ENCODE measurements at places on chromosomes 1 and 21.

DNA sequence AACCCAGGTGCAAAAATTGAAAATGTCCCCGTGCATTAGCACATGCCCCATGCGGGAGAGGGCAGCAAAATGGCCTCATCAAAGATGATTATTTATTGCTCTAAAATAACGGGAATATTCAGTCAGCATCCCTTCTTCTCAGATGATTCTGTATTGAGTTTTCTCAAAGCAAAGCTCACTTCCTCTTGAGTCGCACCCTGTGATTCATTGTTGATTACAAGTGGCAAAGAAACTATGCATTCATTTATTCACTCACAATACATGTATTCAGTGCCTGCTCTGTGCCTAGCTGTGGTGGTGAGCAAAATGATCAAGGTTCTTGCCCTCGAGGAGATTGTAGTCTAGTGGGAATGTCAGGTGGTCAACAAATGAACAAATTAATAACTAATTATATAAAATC, 226.0 kb upstream of the KAZN start:
- DNase-seq, result no peak

GRCh38 chr21:35984654-35985361, 75.5 kb downstream of the SETD4 start:
- DNase-seq, result no peak

- no peak for DNase-seq
These were observed 66.8 kb upstream of the BCL10 start for GRCh38 chr1:85343213-85343611.

DNA sequence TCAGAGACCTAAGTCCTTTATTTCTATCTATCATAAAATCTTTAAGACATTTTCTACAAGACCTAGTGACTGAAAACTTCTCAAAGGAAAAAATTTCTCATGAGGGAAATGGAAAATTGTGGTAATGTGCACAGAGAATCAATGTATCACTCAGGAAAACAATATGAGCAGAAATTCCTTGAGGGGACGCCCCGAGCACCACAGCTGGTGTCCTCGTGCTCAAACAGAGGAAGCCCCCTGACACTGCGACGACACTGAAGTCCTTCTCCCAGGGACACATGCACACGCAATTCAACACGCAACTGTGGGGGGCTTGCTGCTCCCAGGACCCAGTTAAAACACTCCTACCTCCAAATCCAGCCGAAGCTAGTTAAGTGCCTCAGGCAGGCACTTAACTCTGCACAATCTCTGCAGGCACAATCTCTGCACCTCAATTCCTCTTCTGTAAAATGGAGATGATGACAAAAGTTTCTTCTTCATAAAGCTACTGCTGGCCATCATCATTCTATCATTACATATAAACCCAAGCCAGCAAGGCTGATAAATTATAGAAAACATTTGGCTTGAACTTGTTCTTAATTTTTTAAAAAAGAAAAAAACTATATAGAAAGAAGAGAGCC, 16.0 kb downstream of the ZBTB17 start:
- no peak for DNase-seq

DNA sequence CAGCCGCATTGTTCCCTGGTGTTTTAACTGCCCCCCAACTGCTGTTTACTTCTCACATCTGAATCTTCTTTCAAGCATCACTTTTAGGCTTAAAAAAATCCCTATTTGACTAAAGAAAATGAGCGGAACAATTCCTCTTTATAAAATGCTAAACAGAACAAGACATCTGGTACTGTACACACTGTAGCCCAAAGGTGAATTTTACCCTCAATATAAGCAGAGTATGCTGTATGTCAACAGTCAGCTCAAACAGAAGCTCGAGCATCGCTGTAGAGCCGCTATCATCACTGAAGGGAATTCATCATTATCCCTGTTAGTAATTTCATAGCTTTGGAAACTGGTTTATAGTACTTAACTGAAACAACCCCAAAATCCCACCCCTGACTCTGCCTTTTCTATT, 85.3 kb downstream of the LRRC8D start:
- DNase-seq, result no peak

GRCh38 chr1:115222616-115223402, 115.2 kb downstream of the NGF start:
- DNase-seq, result no peak

GRCh38 chr1:111471012-111471411, 2.8 kb upstream of the C1orf162 start:
- DNase-seq, result no peak

DNA sequence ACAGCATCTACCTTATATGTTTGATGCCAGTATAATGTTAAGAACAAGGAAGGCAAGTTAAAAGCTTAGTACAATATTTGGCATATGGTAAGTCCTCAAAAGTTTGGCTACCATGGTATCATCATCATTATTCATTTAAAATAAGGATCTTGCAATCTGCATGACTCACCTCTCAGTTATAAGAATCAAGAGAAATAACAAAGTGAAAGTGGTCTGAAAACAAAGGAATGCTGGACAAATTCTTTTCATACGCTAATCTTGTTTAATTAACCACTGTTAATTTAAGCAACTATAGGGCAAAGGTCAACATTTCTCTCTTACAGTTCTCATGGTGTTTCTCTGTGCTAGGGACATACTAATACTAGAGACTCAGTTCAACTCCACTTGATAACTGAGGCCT, 13.0 kb upstream of the CLDN19 start:
- DNase-seq, result no peak

DNA sequence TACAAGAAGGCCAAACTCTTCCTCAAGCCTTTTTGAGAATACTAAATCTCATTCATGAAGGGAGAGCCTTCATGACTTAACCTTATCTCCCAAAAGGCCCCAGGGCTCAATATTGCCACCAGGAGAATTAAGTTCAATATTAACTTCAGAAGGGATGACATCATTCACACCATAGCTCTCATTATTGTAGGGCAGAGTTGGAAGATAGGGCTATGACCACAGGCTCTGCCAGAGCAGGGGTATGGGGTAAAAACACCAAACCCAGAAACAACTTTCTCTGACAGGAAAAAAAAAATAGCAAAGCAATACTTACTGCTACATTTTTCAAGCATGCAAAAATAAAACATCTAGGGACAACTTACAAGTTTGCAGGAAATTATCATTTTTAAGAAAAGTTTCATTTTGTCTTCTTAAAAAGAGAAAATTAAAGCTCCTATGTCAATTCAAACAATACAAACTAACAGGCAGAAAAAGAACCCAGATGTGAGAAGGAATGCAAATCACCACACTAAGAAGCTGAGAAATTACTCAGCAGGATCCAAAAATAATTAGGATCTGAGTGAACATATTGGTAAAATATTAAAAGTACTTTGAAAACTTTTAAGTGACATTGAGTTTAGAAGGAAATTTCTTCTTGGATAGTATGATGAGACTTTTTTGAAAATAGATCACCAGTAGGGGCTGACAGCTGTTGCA, 1156.5 kb downstream of the NCAM2 start:
- no peak for DNase-seq

DNA sequence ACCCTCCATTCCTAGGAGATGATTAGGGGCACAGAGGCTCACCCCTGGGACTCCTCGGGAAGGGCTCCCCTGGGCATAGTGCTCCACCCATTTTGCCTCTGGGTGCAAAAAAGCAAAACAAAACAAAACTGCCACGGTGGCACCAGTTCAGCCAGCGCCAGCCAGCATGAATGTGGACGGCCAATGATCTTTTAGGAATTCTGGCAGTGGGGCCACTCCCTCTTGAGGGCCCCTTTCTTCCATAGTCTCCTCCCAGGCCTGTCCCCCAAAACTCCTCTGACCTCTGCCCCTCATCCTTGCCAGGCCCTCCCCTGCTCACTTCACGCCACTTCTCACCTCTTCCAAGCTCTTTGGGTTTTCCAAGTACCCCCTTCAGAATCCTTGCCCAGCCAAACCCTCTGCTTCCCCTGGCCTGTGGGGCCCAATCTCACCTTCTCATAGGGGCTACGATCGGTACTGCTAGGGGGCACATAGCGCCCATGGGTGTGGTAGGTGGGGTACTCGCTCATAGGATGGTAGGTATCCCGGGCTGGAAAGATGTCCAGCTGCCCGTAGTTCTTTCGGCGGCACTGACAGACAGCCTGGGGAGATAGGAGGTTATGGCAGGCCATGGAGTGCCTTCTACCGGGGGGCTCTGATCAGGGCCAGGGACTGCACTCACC, 13.3 kb downstream of the TRIM46 start:
- no peak for DNase-seq

DNA sequence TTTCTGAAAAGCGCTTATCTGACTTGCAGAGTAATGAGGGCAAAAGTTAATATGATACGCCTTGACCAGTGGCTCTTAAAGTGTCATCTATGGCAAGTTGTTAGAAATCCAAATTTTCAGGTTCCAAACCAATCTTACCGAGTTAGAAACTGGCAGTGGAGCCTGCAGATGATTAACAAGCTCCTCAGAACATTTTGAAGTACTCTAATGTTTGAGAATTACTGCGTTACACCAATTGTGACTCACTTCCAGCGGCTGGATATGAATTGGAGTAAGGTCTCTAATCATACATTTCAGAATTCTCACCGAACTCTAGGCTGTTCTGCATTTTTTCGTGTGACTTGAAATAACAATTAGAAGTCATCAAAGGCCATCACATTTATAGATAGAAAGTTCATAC, 73.5 kb upstream of the TMPRSS15 start:
- no peak for DNase-seq

DNA sequence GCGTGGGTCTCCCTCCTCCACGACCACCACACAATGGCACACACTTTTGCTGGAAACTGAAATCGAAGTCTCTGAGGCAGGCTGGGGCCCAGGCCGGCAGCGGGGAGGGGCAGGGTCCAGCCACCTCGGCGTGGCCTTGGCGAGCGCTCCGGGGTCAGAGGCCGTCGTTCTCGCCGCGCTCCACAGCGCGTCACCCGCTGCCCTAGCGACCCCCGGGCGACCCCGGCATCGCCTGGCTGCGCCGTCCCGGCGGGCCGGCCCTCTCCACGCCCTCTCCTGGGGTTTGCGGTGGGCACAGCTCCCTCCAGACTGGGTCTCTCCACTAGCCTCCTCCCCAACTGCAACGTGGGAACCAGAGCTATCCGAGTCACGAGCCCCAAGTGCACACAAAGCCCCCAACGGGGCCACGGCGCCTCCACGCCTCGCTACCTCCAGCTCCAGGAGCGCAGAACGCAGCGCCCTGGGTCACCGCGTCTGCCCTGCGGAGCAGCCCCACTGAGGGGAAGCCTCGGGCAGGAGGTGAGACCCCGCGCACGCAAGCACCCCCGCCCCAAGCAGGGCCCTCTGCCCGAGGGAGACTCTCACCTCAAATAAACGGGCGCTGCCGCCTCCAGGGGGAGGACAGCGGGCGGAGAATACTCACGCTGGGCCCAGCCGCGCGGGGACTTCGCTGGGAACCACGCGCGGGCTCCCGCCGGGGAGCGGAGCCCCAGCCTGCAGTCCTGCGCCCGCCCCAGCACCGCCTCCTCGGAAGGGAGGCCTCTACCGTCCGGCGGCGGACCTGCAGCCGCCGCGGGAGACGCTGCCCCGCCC, 134.0 kb upstream of the BARHL2 start:
- no peak for DNase-seq

DNA sequence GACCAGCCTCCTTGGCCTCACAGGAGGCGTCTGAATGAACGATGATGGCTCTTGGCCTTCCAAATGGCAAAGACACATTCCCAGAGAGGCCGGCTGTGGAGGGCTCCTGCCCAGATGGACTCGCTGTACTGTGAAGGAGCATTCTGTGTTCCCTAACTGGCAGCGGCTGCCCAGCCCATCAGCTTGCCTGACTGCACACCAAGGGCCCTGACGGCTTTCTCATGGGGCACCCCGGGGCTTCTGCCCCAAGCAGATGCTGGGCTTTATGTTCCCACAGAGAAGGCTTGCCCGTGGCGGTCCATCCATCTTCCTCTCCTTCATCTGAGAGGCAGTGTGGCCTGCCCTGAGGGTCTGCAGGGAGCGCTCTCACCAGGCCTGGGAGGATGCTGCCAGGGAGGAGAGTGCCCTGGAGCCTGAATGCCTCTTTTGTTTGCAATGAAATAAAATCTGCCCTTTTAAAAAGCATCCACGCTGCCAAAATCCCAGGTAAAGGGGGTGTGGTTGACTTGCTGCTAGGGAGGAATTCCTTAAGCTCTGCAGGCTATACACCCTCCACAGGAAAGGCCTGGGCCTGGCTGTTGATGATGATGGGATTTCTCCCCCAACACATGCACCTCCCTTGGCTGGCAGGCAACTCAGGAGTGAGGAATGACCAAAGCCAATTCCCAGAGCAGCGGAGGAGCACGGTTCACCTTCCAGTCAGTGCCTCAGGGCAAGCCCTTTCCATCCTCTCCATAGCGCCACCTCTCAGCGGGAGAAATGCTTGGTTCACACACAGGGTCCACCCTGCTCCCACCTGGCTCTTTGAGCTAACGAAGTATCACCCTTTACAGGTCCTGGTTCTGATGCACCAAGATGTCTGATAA, 84.6 kb upstream of the SSX2IP start:
- DNase-seq, result no peak

DNA sequence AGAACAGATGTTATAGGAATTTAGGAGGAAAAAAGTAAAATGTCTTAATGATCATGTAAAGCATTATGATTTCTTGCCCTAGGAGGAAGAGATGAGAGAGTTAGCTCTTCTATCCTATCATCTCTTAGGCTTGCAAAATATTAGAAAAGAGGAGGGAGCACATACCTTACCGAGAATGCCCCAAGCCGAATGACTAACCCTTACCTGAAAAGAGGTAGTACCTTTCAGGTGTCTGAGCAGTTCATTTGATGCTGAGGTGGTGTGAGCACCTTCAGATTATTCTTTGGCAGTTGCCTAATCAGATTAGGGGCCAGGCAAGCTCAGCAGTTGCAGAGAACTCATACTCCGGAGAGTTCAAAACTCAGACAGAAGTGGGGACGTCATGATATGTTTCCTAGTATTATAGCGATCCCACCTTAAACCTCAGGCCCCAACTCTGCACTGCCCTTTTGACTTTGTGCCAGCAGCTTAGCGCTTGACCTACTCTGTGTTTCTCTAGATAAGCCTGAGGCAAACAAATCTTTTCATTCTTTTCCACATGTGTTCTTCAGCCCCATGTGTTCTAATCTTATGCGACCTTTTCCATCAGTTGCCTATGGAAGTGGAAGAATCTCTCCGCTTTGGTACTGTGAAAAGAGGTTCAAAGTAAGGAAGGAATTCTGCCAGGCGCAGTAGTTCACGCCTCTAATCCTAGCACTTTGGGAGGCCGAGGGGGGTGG, 52.5 kb downstream of the ATP2B4 start:
- DNase-seq, result no peak

DNA sequence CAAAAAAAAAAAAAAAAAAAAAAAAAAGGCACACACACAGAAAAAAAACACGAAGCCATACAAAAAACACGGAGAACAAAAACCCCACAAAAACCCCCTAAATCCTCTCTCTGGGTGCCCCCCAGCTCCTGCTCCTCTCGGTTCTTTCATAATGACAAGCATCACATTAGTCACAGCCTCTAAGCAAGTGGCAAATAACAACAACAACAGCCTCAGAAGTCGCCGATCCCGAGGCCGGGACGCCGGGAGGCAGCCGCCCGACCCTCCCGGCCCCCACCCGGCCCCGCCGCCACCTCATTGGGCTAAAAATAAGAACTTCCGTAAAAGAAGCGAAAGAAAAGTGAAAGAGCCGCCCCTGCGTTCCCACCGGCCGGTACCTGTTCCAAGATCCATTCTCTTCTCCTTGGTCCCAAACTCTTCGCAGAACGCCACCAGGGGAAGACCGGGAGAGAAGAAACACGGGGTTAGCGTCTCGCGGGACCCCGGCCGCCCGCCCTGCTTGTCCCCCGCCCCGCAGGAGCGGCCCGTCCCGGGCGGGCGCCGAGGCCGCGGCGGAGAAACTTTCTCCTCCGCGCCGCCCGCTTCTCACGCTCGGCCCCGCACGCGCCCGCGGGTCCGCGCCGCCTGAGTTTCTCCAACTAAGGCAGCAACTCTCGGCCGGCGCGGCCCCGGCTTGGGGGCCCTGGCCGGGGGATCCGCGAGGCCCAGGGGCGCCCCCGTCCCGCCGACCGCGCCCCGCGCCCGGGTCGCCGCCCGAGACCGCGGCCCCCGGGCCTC, 102.8 kb downstream of the CASZ1 start:
- DNase-seq, result no peak
